ENCODE measurements at places on chromosomes 4 and X.

GRCh38 chrX:99602107-99602506 lies 808.0 kb downstream of the PCDH19 start:
- no peak for DNase-seq

GRCh38 chr4:105067946-105068345 lies 78.7 kb upstream of the TET2 start:
- no peak for DNase-seq

DNA sequence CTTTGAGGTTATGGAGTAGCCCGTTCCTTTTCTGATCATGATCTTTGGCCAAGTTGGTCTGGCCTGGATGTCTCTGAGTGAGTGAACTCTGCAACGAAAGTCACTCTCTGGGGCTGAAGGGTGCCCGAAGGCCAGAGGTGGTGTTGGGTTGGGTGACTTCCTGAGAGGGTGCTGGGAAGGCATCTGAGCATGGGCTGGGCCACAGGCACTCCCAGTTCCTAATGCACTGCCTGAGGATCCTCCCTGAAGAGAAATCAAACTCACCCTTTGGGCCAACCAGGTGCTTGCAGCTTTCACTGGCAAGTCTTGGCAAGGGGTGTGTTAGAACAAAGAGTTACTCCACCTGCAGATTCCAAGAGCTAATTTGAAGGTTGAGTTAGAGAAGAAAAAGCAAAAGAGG lies 66.4 kb upstream of the SCML1 start:
- no peak for DNase-seq

- DNase-seq, result no peak
Measured at GRCh38 chr4:8644461-8644891, 51.9 kb downstream of the CPZ start.

DNA sequence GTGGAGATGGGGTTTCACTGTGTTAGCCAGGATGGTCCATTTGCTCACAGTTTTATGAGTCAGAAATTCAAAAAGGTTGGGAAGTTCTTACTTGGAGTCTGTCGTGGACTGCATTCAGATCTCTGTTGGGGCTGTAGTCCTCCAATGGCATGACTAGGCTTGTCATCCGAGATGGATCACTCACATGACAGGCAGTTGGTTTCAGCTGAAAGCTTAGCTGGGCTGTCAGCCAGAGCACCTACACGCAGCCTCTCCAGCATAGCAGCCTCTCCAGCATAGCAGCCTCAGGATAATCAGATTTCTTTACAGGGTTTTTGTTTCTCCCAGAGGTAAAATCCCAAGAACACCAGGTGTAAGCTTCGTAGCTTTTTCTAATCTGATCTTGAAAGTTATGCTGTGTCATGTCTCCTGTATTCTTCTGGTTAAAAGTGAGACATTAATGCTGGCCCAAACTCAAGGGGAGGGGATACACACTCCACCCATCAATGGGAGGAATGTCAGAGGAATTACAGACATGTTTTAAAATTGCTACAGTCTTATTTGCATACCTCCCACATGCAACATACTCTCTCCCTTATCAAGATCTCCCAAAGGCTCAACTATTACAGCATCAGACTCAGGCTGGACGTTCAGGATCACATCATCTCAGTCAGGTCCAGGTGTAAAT lies 31.6 kb upstream of the SOD3 start:
- no peak for DNase-seq

DNA sequence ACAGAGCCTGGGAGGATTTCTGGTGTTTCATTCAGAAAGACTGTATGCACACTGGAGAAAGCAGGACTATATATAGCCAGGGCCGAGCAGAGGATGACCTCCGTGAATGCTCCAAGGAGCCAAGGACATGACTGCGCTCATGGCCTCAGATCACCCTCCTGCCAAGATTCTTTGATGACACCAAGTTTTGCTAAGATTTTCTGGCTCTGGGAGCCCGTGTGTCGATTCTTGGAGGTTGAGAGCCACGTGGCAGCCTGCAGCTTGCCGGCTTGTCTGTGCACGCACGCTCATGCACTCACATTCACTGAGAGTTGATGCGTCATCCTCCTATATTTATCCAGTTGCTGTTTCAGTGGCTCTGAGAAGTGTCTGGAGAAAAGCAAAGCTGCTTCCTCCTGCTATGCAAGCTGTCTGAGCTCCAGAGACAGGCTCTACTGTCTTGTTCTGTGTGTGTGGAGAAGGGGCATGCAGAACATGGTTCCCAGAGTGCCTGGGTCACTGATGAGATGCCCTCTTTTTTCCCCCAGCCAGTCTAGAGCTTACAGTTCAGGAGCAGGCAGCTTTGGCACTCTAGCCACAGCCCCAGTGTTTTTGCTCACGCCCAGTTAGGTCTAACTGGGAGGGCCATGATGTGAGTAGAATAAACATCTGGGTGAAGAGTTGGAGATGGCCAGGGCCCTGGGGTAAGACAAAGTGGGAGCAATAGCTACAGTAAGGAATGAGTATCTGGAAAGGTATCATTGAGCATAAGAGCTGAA lies 64.9 kb upstream of the SCOC start:
- peak; percentile 49 for DNase-seq

DNA sequence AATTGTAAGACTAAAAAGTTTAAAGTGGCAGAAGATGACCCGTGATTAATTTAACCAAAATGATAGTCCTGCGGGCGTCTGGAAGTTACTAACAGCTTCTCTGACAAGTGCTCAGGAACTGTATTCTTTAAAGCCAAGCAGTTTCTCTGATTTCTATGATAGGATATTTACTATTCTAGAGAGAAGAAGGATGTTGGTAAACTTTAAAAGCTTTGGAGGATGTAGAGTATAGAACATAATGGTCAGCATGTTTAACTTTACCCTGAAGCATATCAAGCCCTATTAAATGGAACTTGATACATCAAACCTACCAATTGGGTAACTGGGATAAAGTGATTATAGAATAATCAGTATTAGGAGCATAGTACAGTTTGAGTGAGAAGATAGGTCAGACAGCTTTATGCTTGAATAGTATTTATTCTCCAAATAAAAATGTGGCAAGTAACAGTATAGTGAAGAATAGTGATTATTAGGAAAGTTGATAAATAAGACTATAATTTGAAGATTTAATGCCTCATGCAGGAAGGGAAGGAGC lies 1.8 kb downstream of the STIM2 start:
- no peak for DNase-seq
